ENCODE measurements at places on chromosomes 5 and 9.
A peak's percentile ranks its signal among the peaks of the same experiment; 100 is the strongest.

- DNase-seq: no peak
Observed at GRCh38 chr5:137758715-137759306, 4.6 kb upstream of the HNRNPA0 start.

GRCh38 chr9:13770956-13771355 lies 491.5 kb upstream of the MPDZ start:
- no peak for DNase-seq

GRCh38 chr5:56211298-56211865 lies 21.7 kb downstream of the ANKRD55 start:
- peak; percentile 95 for DNase-seq

GRCh38 chr9:2116073-2116472 lies 100.9 kb downstream of the SMARCA2 start:
- DNase-seq: peak; percentile 33

- peak; percentile 30 for DNase-seq
Observed at GRCh38 chr5:143922718-143923117, 110.8 kb downstream of the HMHB1 start.

DNA sequence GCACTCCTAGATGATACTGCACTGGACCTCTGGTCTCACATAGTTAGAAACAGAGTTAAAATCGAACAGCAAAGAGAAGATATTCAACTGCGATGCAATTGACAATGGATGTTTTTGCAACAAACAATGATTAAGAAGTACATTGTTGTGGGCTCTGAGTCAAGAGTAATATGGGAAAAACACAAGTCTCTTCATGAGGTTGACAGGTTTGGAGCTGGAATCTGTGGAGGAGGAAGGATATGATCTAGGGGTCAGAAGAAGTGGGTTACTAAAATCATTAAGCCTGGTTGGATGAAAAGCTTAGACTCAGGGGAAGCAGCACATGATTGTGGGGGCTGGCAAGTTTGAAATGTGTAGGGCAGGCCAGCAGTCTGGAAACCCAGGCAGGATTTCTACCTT lies 53.1 kb downstream of the PDCD1LG2 start:
- no peak for DNase-seq

DNA sequence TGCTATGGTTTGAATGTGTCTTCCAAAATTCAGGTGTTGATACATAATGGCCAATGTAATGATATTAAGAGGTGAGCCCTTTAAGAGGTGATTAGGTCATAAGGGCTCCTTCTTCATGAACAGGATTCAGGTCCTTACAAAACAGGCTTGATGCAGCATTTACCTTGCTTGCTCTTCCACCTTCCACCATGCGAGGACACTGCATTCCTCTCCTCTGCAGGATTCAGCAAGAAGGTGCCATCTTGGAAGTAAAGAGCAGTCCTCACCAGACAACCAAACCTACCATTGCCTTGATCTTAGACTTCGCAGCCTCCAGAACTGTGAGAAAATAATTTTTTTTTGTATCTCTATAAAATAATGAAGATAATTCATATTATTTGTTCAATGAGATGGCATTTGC lies 314.0 kb upstream of the SMARCA2 start:
- no peak for DNase-seq

GRCh38 chr5:167708449-167708848 lies 583.0 kb upstream of the WWC1 start:
- DNase-seq: no peak

DNA sequence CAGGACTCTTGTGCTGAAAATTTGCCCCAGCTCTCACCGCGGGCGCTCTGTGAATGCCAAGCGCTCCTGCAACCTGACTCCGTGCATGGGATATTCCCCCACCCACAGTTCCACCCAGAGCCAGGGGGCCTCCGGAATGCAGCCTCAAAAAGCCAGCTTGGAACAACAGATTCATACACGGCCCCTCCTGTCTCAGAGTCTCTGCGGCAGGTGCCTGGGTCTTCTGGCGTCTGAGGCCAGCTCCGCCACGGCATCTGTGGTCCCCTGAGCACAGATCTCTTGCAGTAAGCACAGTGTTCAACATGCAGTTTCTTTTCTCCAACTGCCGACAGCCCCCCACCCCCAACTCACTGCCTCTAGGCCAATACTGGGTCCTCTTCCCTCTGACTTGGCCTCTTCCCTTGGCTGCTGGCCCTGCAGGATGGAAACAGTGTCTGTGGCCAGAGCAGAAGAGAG lies 355.7 kb upstream of the IRX2 start:
- no peak for DNase-seq

DNA sequence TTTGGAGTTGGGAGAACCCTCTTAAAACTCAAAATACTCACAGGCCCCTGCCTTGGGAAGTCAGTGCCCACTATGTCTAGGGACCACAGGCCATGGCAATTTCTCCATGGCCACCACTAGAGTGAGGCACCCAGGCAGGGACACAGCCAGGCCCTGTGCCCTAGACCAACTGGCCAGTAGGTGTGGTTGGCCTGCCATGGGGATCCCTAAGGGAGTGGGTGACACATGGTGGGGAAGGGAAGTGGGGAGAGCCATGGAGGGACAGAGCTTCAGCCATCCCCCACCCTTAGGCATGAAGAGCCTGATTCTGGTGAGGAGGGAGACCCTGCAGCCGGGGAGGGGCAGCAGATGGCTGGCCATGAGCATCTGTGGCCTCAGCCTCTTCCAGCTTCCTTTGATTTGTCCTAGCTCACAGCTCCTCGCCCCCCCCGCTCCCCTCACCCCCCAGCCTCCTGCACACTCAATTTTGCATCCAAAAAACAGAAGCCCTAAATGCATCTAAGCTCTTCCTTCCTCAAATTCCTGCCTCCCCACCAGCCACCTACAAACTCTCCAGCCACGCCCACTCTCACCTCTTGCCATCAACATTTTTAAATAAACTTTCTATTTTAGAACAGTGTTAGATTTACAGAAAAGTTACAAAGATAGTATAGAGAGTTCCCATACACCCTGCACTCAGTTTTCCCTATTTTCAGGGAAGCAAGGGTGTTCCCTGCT lies 1.6 kb upstream of the DBN1 start:
- no peak for DNase-seq

DNA sequence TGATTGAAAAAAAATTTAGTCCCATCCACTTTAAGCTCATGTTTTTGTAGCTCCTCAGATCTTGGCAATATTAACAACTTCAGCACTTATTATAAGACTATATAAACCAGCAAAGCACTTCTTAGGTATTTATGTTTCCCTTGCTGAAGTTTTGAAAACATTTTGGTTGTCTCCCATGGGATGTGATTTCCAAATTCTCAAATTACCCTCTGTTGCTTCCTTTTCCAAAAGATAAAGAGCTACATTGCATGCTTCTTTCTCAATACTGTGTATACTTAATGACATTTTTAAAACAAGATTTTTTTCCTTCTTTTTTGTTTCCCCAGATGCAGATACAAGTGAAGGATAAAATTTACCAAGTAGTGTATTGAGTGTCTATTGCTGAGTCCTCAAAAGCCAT lies 567.1 kb downstream of the CSNK1G3 start:
- DNase-seq: no peak

GRCh38 chr9:749716-750115 lies 91.8 kb upstream of the DMRT1 start:
- DNase-seq: no peak

- peak; percentile 7 for DNase-seq
Observed at GRCh38 chr9:130579738-130580463, 524 bp downstream of the FUBP3 start.

DNA sequence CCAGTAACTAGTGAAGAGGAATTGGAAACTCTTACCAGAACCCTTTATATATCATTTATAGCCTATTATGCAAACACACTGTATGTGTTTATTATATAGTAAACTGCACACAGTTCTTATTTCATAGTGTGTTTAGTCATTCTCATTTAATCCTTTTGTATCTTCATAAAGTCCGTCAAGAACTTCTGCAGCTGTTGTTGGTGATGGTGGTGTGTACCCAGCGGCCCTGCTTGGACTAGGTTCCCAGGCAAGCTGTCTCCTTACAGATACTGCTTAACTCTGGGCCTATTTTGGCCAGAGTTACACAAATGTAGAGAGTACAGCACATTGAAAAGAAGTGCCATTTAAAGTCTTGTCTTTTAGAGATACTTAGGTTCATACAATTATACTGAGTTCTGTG lies 231.9 kb downstream of the NDUFS4 start:
- no peak for DNase-seq

GRCh38 chr5:58641533-58641932 lies 58.7 kb downstream of the RAB3C start:
- DNase-seq: no peak

DNA sequence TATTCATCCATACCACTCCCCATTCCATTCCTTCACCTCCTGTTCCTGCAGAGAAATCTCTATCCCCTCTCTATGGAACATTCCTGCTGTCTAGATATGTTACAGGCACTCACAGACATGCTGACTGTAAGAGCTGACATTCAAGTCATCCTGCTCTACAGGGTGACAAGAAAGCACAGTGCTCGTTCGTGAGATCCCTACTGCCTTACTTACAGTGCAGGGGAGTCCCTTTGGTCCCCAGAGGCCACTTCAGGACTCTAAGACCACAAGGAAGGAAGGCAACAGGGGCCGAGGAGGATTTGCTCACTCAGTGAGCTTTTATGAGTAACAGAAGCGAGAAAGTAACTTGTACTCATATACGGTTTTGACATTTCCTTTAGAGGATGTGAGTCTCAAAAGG lies 110.5 kb downstream of the GAS1 start:
- no peak for DNase-seq

- no peak for DNase-seq
Observed at GRCh38 chr5:174292348-174292747, 246.8 kb downstream of the NSG2 start.

DNA sequence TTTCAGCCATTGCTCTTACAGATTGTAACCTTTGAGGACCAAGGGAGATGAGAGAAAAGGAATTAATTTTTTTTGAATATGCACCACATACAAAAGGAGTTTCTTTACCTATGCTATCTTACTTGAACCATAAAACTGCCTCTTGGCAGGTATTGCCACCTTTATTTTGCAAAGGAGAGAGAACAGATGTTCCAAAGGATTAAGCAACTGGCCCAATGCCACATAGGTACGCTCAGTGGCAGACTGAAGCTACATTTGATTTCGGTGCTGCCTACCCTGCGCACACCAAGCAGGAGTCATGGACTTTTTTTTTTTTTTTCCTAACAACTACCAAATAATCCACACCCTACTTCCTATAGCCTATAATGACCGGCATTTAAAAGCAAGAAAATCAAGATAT lies 43.1 kb downstream of the SAXO1 start:
- DNase-seq: no peak

DNA sequence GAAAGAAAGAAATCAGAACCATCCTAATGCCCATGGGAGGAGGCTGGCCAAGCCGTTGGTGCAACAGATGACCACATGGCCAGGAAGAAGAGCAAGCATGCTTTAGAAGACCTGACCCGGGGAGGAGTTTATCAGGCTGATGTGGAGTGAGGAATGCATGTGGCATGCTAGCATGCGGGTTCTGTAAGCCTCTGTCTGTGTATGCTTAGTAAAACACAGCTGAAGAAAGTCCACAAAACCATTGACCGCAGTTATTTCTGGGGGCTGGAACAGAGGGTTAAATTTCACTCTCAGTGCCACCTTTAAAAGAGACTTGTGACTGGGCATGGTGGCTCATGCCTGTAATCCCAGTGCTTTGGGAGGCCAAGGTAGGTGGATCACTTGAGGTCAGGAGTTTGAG lies 19.1 kb downstream of the GFI1B start:
- DNase-seq: no peak

DNA sequence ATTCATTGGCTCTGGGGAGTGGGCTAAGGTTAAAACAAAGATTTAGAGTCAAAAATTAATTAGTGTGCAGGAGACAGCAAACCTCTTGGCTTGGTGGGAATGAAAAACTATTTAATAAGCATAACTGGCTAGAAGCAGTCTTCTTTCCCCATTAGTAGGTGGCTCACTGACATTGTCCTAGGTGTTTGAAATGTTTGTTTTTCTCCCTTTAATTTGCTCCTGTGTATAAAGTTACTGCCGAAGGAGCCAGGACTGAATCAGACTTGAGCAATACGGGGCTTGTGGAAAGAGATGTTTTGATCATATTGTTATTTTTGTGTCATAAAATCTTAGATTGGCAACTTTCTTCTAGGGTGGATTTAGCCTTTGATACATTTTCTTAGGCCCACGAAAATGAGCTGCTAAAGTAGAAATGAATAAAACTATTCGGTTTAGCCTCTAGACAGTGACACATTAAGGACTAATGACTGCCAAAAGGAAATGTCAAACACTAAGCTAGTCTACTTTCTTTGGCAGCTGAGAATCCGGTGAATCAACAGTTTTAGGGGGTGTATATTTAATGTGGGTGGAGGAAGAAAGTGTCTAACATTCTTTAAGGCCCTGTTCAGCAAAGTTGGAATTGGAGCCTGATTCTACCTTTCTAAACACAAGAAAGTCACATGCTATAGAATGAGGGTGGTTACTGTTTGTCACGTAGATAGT lies 30.2 kb downstream of the LRRTM2 start:
- no peak for DNase-seq

GRCh38 chr9:15101095-15101494 lies 190.9 kb upstream of the FREM1 start:
- no peak for DNase-seq

DNA sequence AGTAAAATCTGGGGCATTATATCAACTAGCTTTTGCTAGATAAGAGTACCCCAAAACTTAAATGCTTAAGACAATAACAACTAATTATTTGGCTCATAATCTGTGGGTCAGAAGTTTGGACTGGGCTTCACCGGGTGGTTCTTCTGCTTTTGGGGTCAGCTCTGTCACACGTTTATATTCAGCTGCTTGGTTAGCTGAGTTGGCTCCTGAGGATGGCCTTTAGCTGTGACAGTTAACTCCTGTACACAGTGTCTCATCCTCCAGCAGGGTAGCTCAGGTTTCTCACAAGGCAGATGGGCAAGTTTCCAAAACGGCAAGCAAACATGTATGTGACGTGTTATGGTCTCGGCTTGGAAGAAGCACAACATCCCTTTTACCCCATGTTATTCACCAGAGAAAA lies 488.2 kb downstream of the TLE4 start:
- no peak for DNase-seq

DNA sequence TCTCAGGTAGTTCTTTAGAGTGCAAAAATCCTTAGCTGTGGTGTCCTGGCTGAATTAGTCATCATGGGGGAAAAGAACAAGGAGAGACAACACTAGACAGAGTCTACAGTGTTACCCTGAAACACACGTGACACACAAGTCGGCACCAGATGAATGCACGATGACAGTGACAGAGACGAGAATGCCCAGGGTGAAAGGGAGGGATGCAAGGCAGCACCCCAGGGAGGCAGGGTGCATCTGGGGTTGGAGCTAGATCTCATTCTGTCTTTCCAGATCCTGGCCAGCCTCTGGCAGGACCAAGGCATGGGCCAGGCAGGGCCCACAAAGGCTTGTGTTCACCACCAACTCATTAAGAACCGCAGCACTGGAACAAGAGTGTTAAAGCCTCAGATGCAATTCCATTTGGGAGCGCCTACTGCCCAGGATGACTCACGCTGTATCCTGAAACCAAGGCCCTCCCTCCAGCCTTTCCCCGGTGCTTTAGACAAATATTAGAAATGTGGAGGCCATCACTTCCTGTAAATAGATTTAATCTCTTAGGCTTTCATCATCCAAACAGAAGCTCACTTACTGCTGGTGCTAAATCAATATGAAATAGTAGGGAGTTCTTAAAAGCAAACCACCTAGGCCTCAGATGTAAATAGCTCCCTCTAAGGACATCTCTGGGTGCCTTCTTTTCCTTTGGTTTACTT lies 56.1 kb downstream of the IRX2 start:
- DNase-seq: no peak

GRCh38 chr5:45694971-45695803 lies 993 bp downstream of the HCN1 start:
- no peak for DNase-seq

GRCh38 chr9:98430535-98431292 lies 175.3 kb upstream of the TBC1D2 start:
- DNase-seq: no peak

- no peak for DNase-seq
Observed at GRCh38 chr5:54848581-54848980, 136.8 kb downstream of the ESM1 start.

All from ACHN (cell line).